ENCODE measurements at places on chromosomes 7 and 10.

DNA sequence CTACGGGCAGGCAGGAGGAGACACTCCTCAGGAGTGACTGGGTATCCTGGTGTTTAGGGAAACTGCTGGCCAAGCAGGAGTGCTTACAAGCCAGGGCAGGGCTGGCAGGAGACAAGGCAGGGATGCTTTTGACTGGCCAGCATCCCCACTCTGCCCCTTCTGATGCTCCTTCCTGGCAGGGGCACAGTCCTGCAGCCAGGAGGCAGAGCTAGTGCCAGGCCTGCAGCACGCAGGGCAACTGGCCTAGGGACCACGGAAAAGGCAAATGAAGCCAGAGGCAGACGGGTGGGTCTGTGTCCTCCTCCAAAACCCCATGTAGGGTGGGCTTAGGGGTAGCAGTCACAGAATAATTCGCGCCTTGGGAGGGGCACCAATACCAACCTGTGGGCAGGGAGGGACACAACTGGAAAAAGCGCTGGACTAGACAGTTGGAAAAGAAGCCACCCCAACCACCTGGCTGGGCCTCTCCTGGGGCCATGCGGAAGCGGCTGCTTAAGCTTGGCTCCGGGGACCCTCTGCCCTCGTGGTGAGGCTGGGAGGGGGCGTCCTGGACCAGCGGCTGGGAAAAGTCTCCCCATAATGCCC lies 4.8 kb downstream of the IMPDH1 start:
- no peak for DNase-seq

DNA sequence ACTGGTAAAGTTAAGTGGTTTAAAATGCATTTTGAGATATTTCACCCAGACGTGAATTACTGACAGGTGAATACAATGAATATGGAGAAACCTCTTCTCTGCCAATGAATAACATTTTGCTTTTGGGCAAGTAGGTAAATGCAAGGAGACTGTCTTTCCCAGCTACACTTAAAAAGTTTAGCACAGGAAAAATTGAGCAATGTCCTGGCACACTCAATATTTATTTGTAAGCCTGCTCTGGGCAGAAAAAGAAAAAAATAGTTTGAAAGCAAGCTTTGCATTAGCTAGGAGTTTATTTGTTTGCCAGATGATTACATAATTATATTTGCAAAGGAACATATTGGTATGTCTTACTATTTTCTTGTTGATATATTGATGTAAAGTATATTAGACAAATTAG lies 624.2 kb downstream of the ACTR3B start:
- DNase-seq: no peak

GRCh38 chr7:30681815-30682211 lies 443 bp downstream of the CRHR2 start:
- DNase-seq: no peak

- DNase-seq: no peak
These were observed 143.0 kb downstream of the ARHGAP22 start for GRCh38 chr10:48461623-48462481.

DNA sequence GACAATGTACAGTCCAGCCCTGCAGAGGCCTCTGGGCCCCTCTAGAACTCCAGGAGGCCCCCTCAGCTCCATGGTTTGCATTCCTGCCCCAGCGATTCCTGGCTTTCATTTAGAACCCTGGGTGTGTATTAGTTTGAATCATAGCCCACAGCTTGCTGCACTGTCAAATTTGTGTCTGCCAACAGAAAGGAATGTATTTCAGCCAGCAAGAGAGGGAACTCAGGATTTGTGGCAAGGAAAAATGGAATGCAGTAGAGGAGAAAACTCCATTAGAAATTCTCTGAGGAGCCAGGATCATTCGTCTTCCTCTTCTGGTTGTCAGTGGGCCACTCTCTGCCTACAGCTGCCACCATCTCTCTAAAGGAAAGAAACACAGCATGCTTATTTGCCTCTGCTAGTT lies 27.9 kb upstream of the WDR11 start:
- no peak for DNase-seq
